ENCODE measurements at places on chromosomes 16 and 17.

DNA sequence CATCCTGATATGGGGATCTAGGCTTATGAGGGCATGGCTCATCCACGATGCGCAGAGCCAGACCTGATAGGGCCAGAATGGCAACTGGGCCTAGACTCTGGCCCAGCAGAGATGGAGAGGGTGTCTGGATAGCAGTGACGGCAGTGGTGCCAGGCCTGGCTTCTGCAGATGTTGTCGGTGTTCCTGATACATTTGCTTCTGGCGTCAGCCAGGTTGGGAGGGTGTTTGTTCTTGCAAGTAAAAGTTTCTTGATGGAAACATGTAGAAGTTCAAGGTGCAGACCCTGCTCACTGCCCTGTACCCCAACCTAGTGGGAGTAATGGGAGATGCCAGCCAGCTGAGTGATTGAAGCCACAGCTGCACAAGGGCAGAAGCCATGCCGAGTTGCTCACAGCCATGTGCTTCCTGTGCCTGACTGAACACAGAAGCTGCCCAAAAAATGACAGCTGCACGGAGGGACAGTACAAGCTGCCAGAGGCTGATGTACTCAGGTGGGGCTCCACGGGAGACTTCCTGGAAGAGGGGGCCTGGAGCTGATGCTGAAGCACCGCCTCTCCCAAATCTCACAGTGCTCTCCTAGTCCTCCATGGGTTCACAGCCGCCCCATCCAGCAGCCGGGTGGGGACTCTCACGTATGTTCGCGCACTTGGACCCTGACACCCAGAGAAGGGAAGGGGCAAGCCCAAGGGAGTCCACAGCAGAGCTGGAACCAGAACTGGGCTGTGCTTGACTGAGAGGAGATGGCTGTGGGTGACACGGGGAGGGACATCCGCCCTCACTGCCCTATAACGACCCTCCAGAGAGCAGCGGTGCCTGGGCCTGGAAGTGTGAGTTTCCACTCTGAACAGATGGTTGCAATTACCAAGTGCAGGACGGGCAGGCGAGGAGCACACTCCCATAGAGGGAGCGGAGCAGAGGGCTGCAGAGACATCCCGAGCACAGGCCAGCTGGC is 78.7 kb downstream of the N4BP1 start:
- no peak for DNase-seq

DNA sequence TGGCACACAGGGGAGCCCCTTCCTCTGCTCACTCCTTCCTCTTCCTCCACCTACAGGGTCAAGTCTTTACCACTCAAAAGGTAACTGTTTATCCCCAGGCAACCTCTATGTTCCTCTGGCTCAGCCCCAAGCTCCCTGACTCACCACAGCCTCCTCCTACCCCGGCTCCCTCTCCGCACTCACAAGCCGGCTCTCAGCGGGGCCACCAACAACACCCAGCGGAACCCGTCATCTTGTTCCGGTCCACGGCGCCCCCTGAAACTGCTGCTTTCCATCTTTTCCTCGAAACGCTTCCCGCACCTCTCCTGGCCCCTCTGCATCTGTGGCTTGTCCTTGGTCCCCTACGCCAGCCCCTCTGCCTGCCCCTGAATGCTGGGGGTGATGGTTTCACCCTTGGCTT is 58.4 kb downstream of the NXN start:
- no peak for DNase-seq

DNA sequence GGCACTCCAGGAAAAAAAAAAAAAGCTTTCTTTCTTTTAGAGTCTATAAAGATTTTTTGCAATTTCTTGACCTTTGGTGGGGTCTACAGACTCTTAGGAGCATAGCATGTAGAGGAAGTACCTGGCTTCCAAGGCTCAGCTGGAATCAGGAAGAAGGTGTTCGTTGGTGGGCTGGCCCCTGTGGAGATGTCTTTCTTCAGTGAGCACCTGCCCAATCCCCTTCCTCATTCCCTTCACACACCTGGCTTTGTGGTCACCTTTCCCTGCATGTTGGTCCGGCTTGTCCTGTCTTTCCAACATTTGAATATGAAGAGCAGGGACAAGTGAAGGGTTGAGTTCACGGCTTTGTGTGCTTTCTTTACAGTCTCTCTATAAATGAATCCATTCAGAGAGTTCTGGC is 352.4 kb downstream of the HAPSTR1 start:
- DNase-seq, result no peak

GRCh38 chr17:60327134-60327900 is 64.6 kb downstream of the USP32 start:
- DNase-seq, result no peak

GRCh38 chr17:8284126-8284525 is 4.3 kb upstream of the RANGRF start:
- no peak for DNase-seq

DNA sequence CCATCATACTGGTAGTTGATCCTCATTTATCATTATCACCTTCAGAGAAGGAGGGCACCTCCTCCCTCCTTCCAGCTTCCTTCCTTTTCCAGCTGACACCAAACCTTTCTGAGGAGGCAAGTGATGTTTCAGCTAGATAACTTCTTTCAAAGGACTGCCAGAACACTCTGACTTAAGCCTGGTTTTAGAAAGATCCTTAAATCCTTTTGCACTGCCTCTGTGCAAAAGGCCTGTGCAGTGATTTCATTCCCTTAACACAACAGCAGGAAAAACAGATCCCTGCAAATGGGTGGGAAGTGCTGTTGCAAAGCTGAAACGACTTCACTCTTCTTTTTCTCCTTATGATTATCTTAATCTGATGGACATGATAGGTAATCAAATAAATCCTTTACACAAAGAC is 7.1 kb upstream of the KRT23 start:
- DNase-seq, result no peak

DNA sequence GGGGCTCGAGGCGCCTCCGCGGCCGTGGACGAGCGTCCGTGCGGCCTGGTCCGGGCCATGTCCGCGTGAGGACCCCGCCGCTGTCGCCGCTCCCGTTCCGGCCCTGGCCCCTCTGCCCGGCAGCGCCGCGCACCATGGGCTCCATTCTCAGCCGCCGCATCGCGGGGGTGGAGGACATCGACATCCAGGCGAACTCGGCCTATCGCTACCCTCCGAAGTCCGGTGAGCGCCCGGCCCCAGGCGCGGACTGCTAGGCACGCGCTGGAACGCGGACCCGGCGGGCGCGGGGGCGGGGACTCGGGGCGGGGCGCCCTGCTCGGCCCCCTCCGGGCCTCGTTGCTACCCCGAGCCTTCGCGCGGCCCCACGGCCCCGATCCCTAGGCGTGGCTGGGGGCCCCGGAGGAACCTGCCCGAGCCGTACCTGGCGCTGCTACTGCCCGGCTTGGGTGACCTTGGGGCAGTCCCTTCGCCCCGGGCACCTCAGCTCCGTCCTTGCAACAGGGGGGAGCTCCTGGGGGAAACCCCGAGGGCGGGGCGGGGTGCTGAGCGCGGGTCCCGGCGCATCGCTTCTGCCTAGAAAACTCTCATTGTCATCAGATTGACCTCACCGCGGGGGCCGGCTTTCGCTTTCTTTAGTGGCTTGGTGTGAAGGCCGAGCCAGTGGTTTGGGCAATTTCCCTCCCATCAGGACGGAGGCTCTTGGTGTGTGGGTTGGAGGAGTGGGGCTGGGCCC is 367 bp downstream of the MGRN1 start:
- DNase-seq, result peak; percentile 76

- DNase-seq, result no peak
Measured at GRCh38 chr17:75758131-75758905, 6.7 kb downstream of the GALK1 start.

DNA sequence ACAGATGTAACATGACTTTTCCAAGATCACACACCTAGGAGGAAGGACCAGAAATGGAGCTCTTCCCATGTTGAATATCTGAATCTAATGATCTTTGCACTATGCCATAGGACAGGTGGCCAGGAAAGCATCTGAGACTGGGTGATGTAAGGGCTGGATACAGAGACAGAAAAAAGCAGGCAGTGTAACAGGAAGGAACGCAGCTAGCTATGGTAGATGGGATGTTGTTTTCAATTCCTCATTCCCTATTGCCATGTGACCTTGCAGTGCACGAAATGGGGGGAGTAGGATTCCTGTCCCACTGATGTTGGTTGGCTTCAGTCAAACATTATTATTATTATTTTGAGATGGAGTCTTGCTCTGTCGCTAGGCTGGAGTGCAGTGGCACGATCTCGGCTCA is 3.7 kb upstream of the NPIPB15 start:
- DNase-seq, result no peak

GRCh38 chr17:82107341-82107860 is 9.4 kb upstream of the FASN start:
- no peak for DNase-seq
